ENCODE measurements at places on chromosomes 4 and X.

- DNase-seq = peak; percentile 94
These were observed 290.7 kb upstream of the TENM3 start for GRCh38 chr4:181952478-181952877.

- no peak for DNase-seq
These were observed 65.0 kb downstream of the COQ2 start for GRCh38 chr4:83219344-83220331.

- DNase-seq = peak; percentile 74
These were observed 40.7 kb downstream of the FANCB start for GRCh38 chrX:14832151-14832550.

GRCh38 chr4:150585611-150586010, 3.7 kb downstream of the MAB21L2 start:
- DNase-seq = no peak

- DNase-seq = no peak
These were observed 612 bp downstream of the MAGED2 start for GRCh38 chrX:54808109-54808604.

DNA sequence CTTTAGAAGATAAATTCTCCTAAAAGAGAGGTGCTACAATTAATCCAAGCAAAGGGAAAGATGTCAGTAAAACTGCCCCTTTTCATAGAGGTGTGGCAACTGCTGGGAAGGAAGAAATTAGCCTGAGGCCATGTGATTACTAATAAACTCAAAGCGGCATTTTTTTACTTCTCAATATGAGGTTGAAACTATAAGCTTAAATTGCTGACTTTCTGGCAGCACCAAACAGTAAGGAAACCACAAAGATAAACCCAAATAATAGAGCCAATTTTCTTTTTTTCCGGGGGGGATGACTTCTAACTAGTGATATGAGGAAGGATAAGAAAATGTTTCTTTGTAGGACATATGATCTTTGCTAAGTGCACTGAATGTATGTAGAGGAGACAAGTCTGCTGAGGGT, 30.9 kb downstream of the AR start:
- DNase-seq = no peak

- DNase-seq = no peak
These were observed 183.7 kb downstream of the FBXW7 start for GRCh38 chr4:152352215-152352614.

DNA sequence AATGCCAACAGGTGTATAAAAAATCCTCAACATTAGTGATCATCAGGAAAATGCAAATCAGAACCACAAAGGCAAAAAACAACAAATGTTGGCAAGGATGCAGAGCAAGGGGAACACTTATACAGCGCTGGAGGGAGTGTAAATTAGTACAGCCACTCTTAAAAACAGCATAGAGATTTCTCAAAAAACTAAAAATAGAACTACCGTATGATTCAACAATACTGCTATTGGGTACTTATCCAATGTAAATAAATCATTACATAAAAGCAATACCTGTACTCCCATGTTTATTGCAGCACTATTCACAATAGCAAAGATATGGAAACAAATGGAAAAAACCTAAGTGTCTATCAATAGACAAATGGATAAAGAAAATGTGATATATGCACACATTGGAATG, 171.3 kb downstream of the SLC7A11 start:
- DNase-seq = no peak

DNA sequence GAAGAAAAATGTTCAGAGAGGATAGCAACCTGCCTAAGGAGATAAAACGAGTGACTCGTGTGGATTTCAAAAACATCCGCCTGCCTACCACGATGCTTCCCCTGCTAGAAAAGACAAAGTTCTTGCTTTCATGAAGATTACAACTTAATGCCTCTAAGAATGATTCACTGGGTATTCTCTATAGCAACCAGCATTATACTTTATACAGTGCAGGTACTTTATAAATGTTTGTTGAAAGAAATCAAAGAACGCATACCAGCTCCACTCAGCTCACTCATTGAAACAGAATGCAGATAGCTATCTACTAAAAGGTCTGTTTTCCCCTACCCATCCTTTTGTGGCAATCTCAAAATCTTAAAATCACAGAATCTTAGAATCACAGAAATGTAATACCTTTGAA, 33.7 kb downstream of the GASK1B start:
- DNase-seq = peak; percentile 6

- no peak for DNase-seq
These were observed 47.0 kb upstream of the GPC3 start for GRCh38 chrX:134032441-134032840.

DNA sequence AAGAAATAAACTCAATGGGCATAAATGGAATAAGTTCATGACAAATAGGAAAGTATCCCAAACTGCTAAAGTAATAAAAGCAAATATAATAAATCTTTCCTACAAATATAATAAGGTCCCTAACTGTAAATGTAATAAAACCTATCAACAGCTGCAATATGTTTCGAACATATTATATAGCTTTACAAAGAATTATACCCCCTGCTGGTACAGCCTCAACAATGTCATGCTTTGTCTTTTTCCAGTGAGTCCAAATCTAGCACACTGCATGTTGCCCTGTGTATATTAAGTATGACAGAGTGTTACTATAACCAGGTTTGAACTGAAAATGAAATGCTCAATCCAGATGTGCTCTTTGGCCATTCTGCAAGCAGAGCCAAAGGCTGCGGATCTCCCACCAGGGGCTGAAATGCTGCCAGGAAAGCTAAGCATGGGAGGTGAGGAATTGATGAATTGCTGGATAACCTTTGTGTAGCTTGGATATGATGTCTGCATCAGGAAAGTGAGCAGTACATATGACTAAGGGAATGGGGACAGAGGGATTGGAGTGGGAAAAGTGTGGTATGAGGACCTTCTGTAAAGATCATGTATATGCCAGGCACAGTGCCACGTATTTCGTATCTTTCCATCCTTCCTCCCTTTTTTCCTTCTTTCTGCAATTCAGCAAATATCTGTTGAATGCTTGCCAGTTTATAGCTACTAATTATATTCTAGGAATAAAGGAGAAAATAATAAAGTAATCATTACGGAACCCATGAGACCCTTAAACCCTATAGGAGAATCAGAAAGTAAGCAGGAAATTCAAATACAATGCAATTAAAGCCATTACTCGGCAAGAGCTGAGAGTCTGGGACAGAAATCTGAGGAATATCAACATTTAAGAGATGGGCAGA, 954.6 kb upstream of the LCORL start:
- DNase-seq = no peak

DNA sequence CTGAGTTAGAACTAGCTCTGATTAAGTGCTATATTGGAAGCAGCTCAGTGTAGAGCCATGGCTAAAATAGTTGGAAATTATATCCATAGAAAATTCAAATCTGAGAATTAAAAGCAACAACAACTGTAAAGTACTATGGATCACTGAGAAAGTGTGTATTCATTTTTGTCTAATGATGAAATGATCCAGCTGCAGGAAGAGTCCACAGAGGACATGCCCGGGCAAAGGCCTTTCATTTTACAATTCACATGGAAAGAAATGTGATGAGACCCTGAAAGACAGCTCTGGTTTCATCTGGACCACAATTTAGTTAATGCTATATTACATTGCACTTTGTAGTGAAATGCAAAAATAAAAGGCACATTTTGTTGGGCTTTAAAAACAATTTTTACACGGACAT, 196.8 kb upstream of the FAT1 start:
- DNase-seq = no peak

- DNase-seq = no peak
These were observed 322.2 kb downstream of the ADGRL3 start for GRCh38 chr4:61522312-61522711.

DNA sequence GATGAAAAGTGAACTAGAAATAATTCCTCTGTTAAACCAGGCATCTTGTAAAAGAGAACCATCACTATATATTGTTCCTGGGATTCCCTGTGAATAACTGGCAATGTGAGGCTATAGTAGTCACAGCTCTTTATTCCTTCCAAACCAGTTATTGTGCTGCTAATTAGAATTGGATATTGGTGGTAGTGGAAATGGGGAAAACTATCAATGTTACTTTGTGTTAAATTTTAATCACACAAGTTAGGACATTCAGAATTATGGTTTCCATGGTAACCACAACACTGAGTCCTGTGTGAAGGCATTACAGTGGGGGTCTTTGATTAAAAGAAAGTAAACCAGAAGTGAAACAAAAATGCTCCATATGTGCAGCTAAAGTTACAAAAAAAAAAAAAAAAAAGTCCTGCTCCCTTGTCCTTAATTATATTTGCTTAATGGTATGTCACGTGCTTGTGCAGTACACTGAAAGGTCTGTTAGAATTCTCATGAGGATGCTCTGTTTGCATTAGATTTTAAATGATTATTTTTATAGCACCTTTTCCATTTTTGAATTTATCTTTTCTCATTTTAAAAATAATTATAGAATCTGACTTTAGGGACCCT, 200.4 kb downstream of the ADGRL3 start:
- no peak for DNase-seq

- DNase-seq = no peak
These were observed 60.9 kb upstream of the SMAD1 start for GRCh38 chr4:145420595-145421214.

- DNase-seq = no peak
These were observed 307.2 kb downstream of the DACH2 start for GRCh38 chrX:86455495-86455894.

GRCh38 chr4:87213421-87214075, 6.9 kb downstream of the KLHL8 start:
- DNase-seq = no peak

- DNase-seq = no peak
These were observed 152.5 kb downstream of the PLS3 start for GRCh38 chrX:115713460-115713859.

GRCh38 chr4:103046416-103047290, 27.1 kb upstream of the SLC9B1 start:
- peak; percentile 26 for DNase-seq

GRCh38 chr4:86592553-86593249, 1.4 kb upstream of the PTPN13 start:
- DNase-seq = no peak

GRCh38 chr4:120964596-120964995, 42.1 kb upstream of the PRDM5 start:
- no peak for DNase-seq

DNA sequence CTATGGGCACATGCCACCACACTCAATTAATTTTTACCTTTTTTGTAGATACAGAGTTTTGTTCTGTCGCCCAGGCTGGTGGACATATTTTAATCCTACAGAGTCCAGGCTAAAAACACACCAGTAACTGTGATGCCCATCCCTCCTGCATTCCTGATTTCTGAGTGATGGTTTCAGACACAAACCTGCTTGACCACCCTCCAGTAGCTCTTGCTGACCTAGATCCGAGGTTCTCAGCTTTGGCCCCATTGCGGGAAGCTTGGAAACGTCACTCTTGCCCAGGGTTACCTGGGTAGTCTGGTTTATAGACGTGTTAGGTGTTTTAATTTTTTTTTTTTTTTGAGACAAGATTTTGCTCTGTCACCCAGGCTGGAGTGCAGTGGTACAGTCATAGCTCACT, 7.5 kb downstream of the CD99 start:
- no peak for DNase-seq

- DNase-seq = no peak
These were observed 79.3 kb downstream of the FRAS1 start for GRCh38 chr4:78136109-78137081.

DNA sequence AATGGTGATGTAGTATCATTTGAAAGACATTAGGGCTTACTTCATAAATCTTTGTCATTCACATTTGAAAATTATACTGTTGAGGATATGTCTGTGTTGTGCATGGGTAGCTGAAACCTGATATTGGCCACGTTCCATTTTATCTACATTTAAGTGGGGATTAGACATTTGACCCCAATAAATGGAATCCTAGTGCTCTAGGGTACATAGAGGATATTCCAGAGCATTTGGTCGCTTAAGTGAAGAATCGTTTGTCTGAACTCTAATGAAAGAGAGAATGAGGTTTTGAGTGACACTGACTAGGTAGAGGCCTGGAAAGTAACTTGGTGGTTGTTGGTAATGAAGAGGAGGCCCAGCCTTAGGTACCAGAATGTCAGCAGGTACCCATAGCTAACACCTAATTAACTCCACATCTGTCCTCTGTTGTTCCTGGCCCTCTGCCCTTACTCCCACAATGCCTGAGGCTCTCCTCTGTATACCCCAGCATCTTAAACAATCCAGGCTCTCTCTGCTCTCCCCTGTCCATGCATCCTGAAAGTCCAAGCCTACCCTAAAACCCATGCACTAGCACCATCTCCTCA, 299.5 kb upstream of the KLF3 start:
- DNase-seq = no peak

GRCh38 chr4:152996111-152996571, 60.0 kb downstream of the FHDC1 start:
- no peak for DNase-seq

GRCh38 chrX:31112226-31112999, 40.6 kb upstream of the FTHL17 start:
- peak; percentile 8 for DNase-seq

DNA sequence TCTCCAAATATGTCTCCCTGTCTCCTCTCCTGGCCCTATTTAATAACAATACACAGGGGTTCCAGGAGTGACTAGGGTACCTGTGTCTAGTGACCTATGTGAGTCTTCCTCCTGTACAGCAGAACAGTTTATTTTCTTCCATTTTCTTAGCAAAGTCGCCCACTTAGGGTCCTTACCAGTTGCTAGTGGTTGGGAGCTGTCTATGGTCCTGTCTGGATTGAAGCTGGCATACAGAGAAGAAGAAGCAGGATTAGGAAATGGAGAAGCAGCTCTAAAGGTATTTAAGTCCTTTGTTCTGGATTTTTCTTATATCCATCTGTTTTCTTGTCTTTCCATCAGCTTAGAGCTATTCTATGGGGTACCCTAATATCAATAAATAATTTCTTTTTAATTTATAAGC, 587.1 kb upstream of the CPEB2 start:
- DNase-seq = no peak

GRCh38 chr4:96194993-96195392, 355.1 kb downstream of the PDHA2 start:
- DNase-seq = no peak

DNA sequence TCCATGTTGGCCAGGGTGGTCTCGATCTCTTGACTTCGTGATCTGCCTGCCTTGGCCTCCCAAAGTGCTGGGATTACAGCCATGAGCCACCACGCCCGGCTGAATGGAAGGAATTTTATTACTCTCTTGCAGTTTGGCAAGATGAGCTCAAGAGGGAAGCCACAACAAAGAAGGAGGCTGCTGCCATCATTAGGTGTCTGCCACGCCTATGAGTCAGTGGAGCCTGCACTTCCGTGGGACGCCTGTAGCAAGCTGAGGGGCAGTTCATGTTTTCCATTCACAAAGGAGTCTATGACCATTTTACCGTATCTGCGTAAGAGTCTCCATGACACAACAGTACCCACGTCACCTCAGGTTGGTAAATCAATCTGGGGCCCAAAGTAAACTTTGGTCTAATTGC, 51.2 kb upstream of the CHRNA9 start:
- peak; percentile 87 for DNase-seq

GRCh38 chrX:82442281-82442680, 1065.8 kb upstream of the POU3F4 start:
- no peak for DNase-seq

GRCh38 chrX:132539611-132540010, 50.8 kb upstream of the MBNL3 start:
- DNase-seq = no peak

GRCh38 chr4:56940971-56941370, 33.3 kb downstream of the REST start:
- no peak for DNase-seq
